ENCODE measurements at places on chromosomes 2 and 18. TPM values are rescaled to one million over a fixed set of nuclear protein-coding genes. Genes with fewer than 3 reads are reported as not detected.

The DSG2 gene
- polyA plus RNA-seq: 0.10 TPM

DNA sequence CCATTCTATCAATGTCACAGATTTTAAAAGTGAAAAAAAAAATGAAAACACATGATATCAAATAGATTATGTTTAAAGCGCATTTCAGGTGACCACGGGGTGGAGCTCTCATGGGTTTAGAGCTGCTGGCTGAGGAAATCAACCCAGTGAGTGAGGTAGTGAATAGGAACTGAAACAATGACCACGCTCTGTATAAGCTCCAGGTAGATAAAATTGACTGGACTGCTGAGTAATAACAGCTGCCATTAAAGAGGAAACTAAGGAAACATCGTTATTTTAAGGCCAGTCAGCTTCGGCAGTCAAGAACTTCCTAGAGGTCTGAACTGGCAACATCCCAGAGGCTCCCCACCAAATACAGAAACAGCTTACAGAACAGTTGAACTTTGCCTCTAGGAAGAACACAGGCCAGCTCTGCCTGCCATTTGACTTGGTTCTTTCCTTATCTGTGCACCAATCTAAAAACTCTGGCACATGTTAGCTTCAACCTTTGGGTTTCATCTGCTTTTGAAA, 185.9 kb downstream of the PDE1A start:
- no peak overlapping the region for H3K4me3 ChIP-seq
- H3K36me3 ChIP-seq: no peaks in the 10 kb centered on the region
- no peaks in the 10 kb centered on the region for H3K27me3 ChIP-seq
- no peak for DNase-seq
- H3K4me1 ChIP-seq: no peaks in the 10 kb centered on the region

The MOGAT1 gene
- not detected for polyA plus RNA-seq

The FEV gene
- polyA plus RNA-seq: 1.9 TPM

The CCBE1 gene
- polyA plus RNA-seq: 0.61 TPM

The CNDP1 gene
- polyA plus RNA-seq: 5.4 TPM

- H3K27me3 ChIP-seq: no peaks in the 10 kb centered on the region
- DNase-seq: no peak
- H3K36me3 ChIP-seq: no peaks in the 10 kb centered on the region
Observed at GRCh38 chr2:21267232-21267835, 143.6 kb downstream of the TDRD15 start.

DNA sequence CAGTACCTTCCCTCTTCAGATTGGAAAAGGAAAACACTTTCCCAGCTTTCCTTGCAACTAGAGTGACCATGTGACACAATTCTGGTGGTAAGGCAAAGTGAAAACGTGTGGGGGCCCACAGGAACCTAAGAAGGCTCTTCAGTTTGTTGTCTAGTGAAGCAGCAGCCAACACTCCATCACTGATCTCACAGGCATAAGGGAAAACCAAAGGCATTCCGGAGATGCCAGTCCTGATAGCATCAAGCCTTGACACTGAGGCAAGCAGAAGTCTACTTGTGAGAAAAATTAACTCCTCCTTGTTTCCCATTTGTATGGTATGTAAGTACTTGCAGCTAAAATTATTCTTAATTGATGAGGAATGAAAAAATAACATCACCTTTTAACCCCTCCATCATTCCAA, 88.3 kb downstream of the ETAA1 start:
- DNase-seq: no peak
- no peak overlapping the region for H3K27ac ChIP-seq
- H3K36me3 ChIP-seq: no peaks in the 10 kb centered on the region
- H3K27me3 ChIP-seq: no peaks in the 10 kb centered on the region
- H3K4me1 ChIP-seq: no peaks in the 10 kb centered on the region
- H3K4me3 ChIP-seq: no peak overlapping the region

DNA sequence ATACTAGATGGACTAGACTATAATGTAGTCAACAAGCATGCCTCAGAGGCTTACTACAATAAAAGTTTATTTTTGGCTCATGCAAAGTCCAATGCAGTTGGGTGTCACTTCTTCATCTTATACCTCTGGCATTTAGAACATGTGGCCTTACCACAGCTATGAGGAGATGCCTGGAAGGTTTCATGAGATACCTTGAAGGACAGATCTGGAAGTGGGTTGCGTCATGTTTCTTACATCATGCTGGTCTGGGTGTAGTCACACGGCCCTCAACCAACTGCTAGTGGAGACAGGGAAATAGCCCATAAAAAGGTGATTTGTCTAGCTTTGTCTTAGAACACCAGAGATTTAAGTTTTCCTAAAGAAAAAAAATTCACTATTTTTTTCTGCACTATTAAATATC, 91.7 kb upstream of the MMADHC start:
- no peaks in the 10 kb centered on the region for H3K27me3 ChIP-seq
- no peaks in the 10 kb centered on the region for H3K4me1 ChIP-seq
- no peak overlapping the region for H3K27ac ChIP-seq
- H3K36me3 ChIP-seq: no peaks in the 10 kb centered on the region

- H3K4me3 ChIP-seq: no peak overlapping the region
- H3K36me3 ChIP-seq: no peaks in the 10 kb centered on the region
- H3K27me3 ChIP-seq: no peaks in the 10 kb centered on the region
- no peak overlapping the region for H3K27ac ChIP-seq
- no peaks in the 10 kb centered on the region for H3K4me1 ChIP-seq
Observed at GRCh38 chr18:66752733-66753132, 148.8 kb upstream of the CDH19 start.

The L3MBTL4 gene
- 0.26 TPM for polyA plus RNA-seq

DNA sequence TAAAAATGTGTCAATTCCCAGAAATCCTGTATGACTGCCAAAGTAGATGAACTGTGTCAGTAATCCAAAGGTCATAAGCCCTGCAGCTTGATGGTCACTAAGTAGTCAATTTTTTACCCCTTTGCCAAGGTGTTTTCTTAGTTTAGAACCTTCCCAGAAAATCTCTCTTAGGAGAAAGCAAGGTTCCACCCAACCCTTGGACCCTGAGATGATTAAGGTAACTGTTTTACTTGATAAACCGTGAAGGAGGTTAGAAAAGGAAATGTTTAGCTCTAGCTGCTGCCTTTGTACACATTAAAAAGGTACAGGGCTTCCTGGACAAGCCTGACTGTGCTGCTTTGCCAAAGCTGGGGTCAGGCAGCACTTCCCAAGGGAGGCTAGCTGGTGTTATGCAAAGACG, 24.4 kb upstream of the LRP2 start:
- H3K4me3 ChIP-seq: no peak overlapping the region
- H3K4me1 ChIP-seq: no peaks in the 10 kb centered on the region
- no peaks in the 10 kb centered on the region for H3K27me3 ChIP-seq
- no peak for DNase-seq

DNA sequence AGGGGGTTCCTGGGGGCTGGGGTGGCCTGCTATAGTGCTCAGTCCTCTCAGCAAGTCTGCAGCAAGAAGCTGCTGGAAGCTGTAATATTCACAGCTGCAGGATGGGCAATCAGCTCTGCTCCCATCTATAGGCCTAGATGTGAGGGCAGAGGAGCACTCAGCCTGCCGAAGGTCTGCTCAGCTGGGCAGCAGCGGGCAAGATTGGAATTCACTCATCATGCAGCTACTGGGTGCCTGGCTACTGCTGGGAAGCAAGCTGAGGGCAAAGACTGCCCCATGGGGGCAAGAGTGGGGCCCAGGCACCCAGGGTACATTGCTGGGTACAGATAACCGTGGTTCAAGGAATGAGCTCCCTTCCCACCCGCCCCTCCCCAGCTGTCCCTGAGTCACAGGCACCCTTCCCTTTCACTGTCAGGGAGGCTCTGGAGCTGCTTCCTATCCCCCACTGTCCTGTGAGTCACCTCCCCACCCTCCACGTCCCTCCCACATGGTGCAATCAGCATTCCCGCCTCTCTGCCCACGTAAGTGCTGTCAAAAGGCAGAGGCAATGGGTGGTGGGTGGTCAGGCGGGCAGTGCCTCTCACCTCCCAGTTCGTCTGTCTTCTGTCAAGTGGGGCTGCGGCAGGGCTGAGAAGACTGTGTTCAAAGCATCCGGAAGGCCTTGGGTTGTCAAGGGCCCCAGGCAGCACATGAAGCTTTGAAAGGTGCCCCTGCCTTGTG, 169.2 kb downstream of the TRIM43 start:
- no peaks in the 10 kb centered on the region for H3K36me3 ChIP-seq
- H3K4me3 ChIP-seq: no peak overlapping the region
- H3K27ac ChIP-seq: no peak overlapping the region
